ENCODE measurements at places on chromosomes 16 and 17.

DNA sequence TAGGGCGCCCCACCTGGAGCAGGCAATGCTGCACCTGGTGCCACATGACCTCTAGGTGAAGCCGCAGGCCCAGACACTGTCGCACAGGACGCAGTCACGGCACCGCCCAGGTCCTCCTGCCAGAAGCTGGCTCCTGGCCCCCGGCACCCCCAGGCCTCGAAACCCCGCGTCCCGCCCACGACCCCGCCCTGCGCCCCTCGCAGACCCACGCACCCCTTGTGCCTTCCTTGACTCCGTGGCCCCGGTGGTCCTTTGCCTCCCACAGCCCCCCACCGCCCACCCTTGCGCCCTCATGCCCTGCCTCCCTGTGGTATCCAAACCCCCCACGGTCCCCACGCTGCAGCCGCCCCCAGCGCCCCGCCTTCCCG, 6.3 kb upstream of the C1QTNF8 start:
- no peak for DNase-seq

DNA sequence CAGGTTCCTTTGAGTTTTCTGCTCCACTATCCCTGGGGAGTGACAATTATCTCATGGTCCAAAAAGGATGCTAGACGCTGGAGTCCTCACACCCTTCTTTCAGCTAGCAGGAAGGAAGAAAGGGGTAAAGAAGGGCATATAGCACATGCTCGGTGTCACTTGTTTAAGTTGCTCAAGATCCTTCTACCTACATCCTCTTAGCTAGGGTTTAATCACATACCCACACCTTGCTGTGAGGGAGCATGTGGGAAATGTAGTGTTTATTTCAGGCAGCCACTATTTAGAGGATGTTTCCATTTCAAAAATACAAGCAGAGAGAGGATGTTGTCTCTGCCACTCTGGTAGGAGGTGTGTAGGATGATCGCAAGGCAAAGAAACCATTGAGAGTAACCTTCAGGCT, 4.5 kb downstream of the PRKCB start:
- no peak for DNase-seq

DNA sequence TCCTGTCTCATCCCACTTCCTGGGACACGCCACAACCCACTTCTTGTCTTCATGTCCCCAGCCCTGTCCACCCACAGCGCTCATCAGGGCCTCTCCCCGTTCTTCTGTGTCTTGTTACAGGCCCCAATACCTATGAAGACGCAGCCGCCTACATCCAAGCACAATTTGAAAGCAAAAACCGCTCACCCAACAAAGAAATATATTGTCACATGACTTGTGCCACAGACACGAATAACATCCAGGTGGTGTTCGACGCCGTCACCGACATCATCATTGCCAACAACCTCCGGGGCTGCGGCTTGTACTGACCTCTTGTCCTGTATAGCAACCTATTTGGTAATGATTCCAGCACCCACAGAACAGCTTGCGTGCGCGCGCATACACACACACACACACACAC, 70.6 kb downstream of the AMFR start:
- DNase-seq: no peak

DNA sequence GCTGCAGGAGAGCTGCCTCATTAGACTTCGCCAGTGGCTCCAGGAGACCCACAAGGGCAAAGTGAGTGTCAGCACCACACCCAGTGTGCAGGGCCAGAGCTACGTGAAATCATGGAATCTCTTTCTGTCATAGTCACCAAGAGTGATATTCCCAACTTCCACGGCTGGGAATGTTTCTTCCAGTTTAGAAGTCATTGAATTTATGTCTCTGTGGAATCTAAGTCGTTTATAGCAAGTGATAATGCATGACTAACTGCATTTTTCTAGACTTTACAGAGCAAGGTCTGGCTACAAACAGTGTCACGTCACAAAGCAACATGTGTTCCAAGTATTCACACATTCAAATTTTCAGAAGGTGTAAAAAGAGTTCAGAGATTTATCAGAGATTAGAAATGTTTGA, 55.5 kb downstream of the SEC14L1 start:
- no peak for DNase-seq

- no peak for DNase-seq
These were observed 1.1 kb downstream of the FLII start for GRCh38 chr17:18257268-18257981.

DNA sequence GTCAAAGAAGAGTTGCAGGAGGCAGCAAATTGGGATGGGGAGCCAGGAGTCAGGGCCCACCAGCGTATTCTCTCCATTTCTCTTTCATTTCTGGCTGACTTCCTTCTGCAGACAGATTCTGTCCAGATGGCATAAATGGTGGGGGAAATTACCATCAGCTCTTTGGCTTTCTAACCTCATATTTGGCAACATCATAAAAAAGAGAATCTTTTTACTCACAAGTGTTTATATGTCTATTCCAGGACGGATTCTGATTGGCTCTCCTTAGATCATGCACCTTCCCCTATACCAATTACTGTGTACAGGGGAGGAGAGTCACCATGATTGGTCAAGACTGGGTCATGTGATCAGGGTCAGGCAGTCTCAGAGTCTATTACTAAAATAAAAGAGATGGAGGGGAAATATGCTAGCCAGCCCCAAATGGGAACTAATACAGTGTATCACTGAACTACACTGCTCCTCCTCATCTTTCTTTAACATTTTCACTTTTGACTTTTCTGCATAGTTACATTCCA, 537.1 kb upstream of the EEF2KMT start:
- no peak for DNase-seq

DNA sequence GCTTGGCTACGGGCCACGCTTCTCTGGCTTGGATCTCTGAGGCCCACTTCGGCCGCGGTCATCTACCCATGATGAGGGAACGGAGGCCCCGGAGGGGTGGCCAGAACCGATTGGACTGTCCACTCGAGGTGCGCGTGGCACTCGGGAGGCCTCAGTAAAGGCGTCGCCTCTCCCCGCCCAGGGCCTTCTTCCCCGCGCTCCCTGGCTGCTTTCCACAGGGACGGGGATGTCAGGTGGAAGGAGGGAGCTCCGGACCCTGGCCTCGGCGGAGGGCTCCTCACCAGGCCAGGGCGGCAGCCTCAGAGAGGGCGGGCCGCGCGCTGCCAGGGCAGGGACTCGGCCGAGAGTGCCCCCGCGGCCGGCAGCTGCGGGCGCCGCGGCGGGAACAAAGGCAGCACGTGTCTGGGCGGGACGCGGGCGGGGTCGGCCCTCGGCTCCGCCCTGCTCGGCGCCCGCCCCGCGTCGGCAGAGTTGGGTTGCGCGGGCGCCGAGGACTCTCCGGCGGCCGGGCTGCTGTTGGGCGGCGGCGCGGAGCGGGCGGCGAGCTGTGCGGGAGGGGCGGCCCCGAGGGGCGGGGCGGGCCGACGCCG, 587 bp upstream of the CDK5R1 start:
- DNase-seq: no peak

- peak; percentile 72 for DNase-seq
These were observed at the start of gene PPM1E for GRCh38 chr17:58755577-58756245. Gene PPM1E (plus strand): TSS chr17:58755854.

GRCh38 chr17:9292561-9292941, 271.2 kb downstream of the NTN1 start:
- no peak for DNase-seq

DNA sequence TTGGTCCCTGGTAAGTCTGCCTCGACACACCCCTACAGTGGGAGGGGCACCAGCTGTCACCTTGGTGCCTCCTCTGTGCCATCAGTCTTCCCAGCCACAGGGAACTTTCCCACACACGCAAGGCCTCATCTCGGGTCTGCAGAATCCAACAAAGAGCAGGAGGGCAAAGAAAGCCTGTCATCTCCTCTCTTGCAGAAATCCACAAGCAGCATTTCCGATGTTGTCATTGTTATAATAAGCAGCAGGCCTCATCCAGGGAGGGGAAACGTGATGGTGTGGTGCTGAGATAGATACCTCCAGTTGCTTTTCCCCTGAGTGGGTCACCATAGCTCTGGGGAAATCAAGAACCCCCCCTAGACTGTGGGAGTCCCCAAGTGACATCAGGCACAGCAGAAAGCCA, 110.4 kb downstream of the CMIP start:
- DNase-seq: no peak

DNA sequence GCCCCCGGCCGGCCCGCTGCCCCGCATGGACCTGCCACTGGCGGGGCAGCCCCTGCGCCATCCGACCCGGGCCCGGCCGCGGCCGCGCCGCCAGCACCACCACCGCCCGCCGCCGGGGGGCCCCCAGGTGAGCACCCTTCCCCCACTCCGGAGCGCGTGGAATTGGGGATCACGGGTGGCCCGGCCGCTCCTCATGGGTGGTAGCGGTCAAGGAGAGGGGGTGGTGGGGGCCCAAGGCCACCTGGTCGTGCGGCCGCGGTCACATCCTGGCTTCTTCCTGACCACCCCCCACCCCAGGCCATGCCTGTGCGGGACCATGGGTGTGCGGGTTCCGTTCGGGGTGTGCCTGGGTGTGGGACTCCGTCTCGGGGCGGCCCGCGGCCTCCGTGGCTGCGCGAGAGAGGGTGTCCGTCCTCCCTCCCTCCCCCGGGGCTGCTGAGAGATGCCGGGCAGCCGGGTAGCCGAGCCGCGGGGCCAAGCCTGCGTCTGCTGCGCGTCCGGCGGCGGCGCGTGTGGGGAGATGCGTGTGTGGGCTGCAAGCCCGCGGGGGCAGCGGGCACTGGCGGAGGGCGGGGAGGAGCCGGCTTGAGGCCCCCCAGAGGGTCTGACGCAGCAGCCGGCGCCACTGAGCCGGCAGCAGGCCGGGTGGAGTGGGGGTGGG, 6.8 kb downstream of the ACD start:
- no peak for DNase-seq

GRCh38 chr17:74566132-74566753, 1.1 kb downstream of the CD300H start:
- DNase-seq: peak; percentile 22

GRCh38 chr16:49026566-49027181, 255.0 kb downstream of the CBLN1 start:
- DNase-seq: no peak

GRCh38 chr17:60403962-60404361, 12.0 kb upstream of the USP32 start:
- DNase-seq: no peak

GRCh38 chr16:11219178-11219577, 36.8 kb downstream of the SOCS1 start:
- no peak for DNase-seq

DNA sequence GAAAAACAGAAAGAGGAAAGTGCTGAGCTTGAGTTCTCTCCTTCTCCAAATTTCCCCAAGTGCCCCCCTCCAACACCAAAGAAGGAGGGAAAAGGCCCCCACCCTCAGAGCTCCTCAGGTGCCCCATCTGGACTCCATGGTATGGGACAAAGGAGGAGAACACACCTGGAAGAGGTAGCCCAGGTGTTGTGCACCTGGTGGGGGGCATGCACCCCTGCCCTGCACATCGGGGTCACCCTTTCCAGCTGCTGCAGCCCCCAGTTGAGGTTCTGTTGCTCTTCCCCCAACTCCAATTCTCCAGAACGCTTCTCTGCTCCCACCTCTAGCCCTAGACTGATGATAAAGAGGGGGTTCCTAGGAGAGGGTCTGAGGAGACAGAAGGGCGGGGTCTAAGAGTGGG, 3.0 kb upstream of the COL1A1 start:
- DNase-seq: no peak

DNA sequence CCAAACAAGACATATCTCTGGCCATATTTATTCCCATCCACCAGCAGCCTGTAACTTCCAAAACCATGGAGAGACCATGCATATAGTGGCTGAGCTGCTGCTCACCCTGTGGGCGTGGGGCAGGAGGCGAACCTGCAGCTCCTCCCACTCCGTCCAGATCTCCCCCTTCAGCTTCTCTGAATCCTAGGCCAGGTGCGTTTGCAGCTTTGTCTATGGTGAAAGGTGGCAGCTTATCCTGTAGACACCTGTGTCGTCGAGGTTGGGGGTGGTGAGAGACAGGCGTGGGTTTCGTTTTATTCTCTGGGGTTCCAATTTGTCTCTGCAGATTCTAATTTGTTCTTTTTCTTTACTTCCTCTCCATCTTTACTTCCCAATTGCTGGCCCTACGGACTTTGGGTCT, 9.7 kb upstream of the ANKS4B start:
- DNase-seq: no peak

GRCh38 chr17:66612993-66613392, 221.9 kb upstream of the CACNG5 start:
- no peak for DNase-seq

GRCh38 chr16:68519225-68519745, 19.8 kb upstream of the ZFP90 start:
- DNase-seq: no peak

DNA sequence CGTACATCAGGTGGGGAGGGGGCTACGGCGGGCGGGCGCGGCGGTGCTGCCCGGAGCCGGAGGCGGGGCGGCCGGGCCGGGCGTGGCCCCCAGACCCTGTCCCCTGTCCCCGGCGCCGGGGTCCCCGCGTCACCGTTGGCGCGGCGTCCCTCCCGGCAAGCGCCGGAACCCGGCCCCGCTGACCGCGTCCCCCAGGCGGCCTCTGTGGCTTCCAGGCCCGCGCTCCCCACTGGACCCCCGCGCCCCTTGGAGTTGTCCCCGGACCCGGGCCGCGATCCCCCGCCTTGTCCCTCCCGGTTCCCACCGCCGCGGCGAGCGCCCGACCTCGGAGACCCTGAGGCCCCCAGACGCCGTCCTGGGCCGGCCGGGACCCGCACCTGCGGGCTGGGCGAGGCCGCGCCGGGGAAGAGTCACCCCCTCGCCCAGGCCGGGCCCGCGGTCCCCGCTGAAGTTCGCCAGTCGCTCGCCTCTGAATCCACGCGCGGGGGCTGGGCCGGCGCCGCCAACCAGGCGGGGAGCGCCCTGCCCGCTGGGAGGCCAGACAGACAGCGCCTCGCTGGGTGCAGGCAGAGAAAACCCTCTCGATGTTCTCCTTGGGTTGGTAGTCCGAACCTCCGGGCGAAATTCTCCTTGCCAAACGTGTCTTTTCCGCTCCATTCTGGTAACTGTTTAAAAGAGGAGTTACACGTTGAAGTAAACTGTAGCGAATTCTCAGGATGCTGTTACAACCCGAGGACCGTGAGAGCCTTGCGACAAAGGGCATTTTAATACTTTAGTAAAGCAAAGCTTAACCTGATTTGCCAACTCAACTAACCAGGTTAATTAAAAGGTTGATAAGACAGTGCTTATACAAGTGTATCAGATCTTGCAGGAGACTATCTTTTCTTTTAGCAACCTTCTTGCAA, 761 bp downstream of the GAN start:
- DNase-seq: no peak

- DNase-seq: no peak
These were observed 54.2 kb downstream of the PLD6 start for GRCh38 chr17:17151962-17152361.

- no peak for DNase-seq
These were observed 94.0 kb downstream of the MRTFB start for GRCh38 chr16:14164916-14165662.

DNA sequence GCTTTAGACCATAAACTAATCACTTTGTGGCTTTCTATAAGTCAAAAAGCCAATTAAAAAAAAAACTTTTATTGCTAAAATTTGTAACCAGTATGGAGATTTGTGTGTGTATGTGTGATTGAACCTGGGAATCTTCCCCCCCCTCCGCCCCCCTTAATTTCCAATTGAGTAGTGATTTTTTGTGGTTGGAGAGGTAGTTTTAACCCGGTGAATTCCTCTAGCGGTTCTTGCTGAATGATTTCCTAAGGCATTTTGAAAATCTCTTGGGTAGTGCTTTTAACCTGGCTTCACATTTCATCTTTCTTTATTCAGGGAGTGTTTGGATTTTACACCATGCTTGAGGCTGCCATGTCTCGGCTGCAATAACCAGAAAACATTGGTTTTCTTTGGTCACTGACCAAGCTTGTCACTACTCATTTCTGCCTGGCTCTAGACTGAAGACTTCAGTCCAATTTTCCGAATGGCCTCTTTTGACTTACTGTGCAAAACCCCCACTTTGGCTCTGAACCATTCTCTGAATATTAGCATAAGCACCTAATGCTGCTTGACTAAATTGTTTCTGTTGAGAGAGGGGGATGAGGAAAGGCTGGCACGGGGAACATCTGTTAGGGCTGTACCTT, 35.6 kb downstream of the PRKCA start:
- DNase-seq: no peak
